Stimulated activated CD8-positive, alpha-beta memory T cell treated with anti-CD3 and anti-CD28 coated beads, Interleukin-4, amount 100 ng/mL, for 1 hour (primary cell): ENCODE measurements at places on chromosomes 4 and X.

DNA sequence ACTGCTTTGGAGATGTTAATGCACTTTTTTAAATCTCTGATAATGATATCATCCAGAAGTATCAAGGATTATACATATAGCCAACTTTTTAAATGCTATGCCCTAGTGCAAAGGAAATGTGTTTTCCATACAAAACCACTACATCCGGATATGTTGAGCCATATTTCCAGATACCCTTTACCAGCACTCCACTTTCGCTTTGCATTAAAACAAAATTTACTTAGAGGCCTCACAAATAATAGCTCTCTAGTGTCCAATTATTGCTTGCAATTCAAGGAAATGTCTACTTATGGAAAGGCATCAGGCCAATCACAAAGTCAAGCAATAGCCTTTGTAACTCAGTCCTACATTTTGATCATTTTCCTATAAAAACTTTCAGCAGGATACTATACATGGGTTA, 1072.8 kb upstream of the INTU start:
- no peak for DNase-seq

GRCh38 chr4:24517676-24518075, 66.7 kb downstream of the DHX15 start:
- no peak for DNase-seq

GRCh38 chrX:20973038-20973437, 401.2 kb upstream of the CNKSR2 start:
- DNase-seq = no peak

DNA sequence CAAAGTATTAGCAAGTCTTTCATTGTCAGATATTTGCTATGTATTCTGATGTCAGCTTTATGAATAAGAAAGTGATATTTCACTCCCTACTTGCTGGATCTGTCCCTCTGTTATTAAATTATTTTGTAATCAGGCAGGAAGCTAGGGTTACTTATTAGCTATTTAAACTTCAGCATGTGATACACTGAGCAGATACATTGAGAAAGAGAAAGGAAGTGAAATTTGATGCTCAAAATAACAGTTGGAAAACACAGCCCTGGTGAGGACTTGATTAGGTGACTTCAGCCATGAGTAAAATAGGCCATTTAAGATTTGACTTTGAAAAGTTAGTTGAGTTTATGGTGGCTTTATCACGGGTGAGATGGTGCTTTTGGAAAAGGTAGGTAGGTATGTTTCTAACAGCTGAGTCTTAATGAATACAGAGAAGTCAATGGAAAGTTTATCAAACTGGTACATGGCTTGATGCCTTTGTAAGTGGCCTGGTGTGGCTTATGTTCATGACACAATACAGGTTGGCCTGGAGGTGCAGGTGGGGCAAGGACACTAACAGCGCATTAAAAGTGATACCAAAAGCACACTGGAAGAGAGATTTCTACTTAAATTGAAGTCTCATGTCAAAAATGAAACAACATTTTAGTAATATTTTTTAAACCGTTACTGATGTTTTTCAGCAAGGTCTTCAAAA, 321.2 kb upstream of the SPOCK3 start:
- no peak for DNase-seq

- DNase-seq = no peak
Observed at GRCh38 chrX:47217121-47217851, 1.2 kb upstream of the CDK16 start.

- no peak for DNase-seq
Observed at GRCh38 chr4:143700046-143700415, 444 bp downstream of the FREM3 start.

DNA sequence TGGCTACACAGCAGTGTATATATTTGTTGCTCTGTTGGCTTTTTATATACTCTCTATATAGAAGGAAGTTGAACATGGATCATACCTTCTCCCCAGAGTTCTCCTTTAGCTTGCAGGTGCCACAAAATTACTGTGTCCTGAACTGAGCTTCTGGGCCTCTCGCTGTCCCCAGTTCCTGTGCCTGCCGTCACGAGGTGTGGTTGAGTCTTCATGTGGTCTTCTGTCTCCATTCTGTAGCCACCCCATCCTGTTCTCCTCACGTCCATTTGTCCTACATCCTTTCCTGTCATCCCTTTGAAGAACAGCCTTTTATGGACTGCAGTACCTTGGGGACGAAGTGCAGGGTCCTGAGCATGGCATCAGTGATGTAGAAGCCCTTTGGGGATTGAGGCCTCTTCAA, 14.5 kb downstream of the TMEM131L start:
- no peak for DNase-seq

DNA sequence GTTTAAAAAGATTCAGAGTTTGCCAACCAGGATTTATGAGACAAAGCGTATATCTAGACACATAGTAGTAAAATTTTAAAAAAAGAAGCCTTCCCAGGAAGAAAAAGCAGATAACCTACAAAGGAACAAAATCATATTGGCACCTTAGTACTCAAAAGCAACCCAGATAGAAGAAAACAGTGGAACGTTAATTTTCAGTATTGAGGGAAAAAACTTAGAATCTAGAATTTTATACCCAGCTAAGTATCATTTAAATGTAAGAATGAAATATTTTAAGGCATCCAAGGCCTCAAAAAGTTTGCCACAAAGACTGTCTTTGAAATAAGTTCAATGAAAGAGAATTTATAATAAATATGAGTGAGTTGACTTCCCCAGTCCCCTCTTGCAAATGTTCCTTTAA, 96.5 kb upstream of the EOLA2 start:
- DNase-seq = no peak

GRCh38 chr4:185142564-185142911, 528 bp upstream of the SLC25A4 start:
- DNase-seq = no peak

DNA sequence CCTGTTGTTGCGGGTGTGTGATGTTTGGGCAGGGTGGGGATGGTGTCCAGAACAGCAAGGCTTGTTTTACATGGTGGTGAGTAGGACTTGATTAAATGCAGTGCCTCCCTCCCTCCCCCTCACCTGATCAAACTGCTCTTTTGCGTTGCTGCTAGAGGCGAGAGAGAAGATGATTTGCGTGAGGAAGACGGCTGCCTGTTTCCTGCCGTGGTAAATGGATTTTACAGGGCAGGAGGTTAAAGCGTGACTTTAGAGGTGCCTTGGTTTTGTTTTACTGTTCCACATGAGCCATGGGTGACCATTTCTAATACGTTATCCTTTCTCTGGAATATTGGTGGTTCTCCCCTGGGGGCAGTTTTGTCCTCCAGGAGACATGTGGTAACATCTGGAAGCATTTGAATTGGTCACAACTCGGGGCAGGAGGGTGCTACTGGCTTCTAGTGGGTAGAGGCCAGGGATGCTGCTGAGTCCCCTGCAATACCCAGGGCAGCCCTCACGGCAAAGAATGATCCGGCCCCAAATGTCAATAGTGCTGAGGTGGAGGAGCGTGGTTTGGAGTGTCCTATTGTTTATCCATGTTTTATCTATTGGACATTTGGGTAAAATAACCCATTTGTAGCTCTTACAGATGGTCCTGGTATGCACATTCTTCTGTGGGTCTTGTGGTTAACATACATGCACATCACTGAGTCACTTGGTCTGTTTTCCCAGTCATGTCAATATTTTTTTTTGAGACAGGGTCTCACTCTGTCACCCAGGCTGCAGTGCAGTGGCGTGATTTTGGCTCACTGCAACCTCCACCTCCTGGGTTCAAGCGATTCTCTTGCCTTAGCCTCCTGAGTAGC, 73.7 kb downstream of the SHROOM2 start:
- DNase-seq = no peak

GRCh38 chrX:97860226-97860625, 976.5 kb downstream of the RPA4 start:
- DNase-seq = no peak

DNA sequence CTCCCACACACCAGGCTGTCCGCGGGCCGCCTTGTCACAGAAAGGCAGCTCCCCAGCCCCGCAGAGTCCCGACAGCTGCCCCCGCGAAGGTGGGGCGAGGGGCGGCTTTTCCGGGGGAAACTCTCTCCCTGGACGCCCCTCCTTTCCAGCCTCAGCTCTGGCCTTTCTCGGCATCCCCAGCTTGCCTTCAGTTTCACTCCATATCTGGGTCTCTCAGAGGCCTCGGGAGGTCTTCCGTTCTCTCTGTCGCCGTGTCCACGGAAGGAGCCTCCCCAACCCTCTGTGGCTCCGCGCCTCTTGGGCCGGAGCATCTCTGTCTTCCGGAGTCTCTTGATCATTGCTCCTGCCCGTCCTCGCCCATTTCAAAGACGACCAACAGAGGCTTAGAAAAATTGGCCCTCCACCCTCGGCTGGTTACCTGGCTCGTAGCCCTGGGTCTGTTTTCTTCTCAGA, 6.1 kb upstream of the MSX1 start:
- DNase-seq = no peak

GRCh38 chr4:24433515-24434214, 150.7 kb downstream of the DHX15 start:
- no peak for DNase-seq

GRCh38 chr4:165454426-165454825, 75.6 kb downstream of the CPE start:
- no peak for DNase-seq

- no peak for DNase-seq
Observed at GRCh38 chrX:24124244-24124799, 25.2 kb upstream of the ZFX start.

GRCh38 chr4:61921920-61922319, 721.8 kb downstream of the ADGRL3 start:
- DNase-seq = no peak

- DNase-seq = no peak
Observed at GRCh38 chrX:124217304-124218251, 114.9 kb upstream of the TEX13D start.

- no peak for DNase-seq
Observed at GRCh38 chrX:71475785-71476540, 56.9 kb upstream of the OGT start.

DNA sequence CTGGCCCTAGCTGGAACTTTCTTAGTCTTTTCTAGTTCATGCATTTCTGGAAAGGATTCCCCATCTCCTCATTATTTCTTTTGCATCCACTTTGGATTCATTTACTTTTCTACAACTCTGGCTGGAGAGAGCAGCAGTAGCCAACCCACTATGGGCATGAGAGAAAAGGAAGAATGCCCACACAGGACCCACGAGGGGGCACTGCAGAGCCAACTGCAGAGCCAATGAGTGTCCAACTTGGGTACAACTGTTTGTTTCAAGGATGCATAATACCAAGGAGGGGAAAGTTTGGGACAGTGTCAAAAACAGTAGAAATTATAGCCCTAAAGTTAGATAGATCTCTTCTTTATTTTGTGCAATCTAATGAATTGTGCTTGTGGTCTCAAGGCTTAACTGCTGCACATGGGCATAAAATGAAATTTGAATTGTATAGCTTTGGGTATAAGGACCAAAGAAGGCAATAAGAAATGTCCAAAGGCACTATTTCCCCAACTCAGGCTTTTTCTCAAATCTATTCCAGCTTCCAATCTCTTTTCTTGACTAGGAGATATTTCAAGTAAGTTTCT, 230.6 kb downstream of the NSUN7 start:
- no peak for DNase-seq

GRCh38 chr4:40227284-40227683, 30.5 kb downstream of the RHOH start:
- no peak for DNase-seq

- no peak for DNase-seq
Observed at GRCh38 chr4:169510617-169511016, 101.8 kb downstream of the NEK1 start.

DNA sequence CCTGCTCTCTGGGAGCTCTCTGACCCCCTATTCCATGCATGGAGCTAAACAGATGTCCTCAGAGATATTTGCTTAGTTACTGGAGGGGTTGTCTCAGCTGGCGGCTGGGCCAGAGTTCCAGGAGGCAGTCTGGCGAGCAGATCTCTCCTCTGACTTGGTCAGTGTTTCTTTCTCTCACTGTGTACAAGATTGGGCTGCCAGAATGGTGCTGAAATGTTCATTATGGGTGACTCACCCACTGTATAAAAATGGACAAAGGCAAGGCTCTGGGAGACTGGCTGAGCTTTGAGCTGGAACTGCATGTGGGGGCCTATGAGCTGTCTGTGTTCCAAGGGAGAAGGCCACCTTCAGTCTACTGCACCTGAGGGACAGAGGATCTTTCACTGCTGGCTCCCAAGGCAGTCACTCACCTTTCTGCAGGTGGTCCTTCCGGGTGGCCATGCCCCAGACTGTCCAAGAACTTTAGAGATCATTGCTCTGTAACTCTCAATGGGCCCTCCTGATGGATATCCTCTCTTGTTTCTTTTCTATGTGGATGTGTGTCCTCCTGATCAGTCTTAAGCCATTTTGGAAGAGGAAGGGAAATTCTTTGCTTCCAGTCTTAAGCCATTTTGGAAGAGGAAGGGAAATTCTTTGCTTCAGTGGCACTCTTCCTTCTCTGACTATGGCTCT, 88.2 kb downstream of the CFAP299 start:
- DNase-seq = no peak

- no peak for DNase-seq
Observed at GRCh38 chrX:76555816-76556215, 128.3 kb downstream of the MAGEE1 start.

GRCh38 chrX:7170898-7171297, 22.9 kb upstream of the PUDP start:
- DNase-seq = no peak
